ENCODE measurements at places on chromosomes 3 and 15.

GRCh38 chr3:149038322-149038721 is 47.0 kb downstream of the GYG1 start:
- no peak for DNase-seq

- no peak for DNase-seq
Observed at GRCh38 chr3:49119439-49119838, 1.2 kb downstream of the USP19 start.

DNA sequence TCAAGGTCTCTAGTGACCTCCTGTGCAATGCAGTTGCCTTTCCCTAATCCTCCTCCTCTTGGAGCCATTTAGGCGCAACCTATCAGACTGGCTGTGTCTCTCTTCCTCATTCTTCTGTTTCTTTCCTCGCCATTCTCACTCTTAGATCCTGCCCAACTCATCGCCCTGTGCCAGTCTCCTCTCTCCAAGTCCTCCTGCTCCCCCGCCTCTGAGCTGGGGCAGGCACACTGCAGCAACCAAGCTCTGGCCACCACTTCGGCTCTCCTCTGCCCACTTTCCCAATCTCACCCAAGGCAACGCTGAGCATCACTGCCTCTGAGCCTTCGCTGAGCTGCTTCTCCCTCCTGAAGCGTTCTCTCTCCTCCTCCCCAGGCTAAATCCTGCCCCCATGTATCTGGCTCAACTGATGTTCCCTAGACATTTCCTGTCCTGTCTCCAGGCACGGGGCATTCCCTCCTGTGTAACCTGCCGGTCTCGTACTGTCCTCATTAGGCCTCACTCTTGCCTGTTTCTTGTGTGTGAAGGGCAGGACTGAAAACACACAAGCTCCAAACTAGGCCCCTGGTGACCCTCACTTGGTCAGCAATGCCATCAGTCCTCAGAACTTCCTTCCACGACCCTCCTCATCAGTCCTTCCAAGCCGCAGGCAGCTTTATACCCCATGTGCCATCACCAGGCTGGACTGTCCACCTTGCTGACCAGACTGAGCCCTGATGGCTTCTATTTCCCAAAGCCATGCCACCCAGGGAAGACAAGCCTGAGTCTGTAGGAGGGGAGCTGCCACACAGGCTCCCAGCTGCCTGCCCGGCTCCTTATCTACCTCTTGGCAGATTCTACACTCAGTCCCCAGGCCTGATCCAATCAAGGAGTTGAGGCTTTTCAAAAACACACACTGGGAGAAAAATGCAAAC is 85.6 kb downstream of the SEC22A start:
- no peak for DNase-seq

- no peak for DNase-seq
Observed at GRCh38 chr3:42546691-42547213, 35.0 kb downstream of the SEC22C start.

- no peak for DNase-seq
Observed at GRCh38 chr3:157534725-157535161, 31.5 kb upstream of the VEPH1 start.

- DNase-seq = no peak
Observed at GRCh38 chr15:48066456-48066855, 54.3 kb upstream of the SLC24A5 start.

GRCh38 chr15:91031796-91032195 is 9.4 kb upstream of the VPS33B start:
- no peak for DNase-seq

DNA sequence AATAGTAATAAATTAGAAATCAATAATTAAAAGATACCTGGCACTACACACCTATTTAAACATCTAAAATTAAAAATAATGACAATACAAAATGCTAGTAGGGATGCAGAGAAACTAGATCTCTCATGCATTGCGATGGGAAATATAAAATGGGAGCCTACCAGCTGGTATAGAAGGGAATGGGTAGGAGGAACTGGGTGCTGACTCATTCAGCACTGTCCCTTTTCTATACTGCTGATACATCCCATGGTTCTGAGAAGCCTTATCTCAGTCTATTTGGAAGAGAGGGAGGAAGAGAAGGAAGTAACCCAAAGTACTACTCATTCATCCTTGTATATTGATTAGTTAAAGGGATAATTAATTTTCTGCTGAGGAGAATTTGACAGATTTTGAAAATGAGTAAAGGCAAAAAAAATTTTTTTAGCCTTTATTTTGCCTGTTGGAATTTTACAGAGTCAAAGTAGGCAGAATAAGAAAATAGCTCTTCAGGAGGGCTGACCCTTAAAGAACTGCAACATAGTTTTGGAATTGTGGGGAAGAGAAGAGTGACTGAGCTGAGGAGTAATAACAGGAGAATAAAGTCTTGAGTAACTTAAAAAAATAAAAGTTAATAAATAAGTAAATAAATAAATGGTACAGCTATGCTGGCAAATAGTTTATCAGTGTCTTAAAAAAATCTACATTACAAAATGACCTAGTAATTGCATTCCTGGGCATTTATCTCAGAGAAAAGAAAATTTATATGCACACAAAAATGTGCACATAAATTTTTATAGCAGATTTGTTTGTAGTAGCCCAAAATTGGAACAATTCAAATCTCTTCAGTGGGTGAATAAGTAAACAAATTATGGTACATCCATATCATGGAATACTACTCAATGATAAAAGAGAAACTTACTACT is 15.3 kb upstream of the BHLHE40 start:
- no peak for DNase-seq

DNA sequence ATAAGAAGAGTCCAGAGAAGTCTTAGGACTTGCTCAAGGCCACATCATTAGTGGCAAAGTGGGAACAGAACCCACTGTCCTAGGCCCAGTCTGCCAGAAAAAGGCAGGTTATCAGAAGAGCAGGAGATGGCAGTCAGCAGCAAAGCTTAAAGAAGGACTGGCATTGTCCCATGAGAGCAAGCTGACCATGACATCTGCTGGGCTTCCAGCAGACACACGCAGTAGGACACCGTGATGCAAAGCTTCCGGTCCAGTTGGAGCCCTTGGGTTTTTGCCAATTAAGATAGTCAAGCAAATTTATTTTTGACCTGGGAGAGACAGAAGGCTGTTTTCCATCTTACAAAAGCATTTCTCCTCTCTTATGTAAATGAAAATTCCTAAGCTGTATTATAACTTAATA is 42.1 kb downstream of the ZBTB38 start:
- DNase-seq = no peak

- DNase-seq = no peak
Observed at GRCh38 chr15:26081758-26082220, 218.7 kb upstream of the ATP10A start.

DNA sequence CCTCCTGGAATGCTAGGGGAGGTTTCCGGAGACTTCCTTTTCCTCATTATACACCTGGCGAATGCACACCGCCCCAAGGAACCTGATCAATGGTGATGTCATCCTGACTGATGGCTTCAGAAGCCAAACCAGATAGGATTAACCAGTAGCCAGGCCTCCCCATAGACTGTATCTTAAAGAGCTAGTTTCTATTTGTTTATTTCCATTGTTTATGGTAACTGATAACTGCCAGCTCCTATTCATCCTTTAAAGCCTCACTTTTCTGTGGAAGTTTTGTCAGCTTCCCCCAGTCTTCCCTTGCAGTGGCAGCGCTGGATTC is at the start of gene MKRN2OS:
Gene MKRN2OS (minus strand): TSS at position 27 of the 319 bp plus-strand sequence. CDS start 35 bp downstream, outside the sequence.
- DNase-seq = no peak

GRCh38 chr3:34185301-34185700 is 386.9 kb downstream of the PDCD6IP start:
- no peak for DNase-seq

GRCh38 chr3:120741320-120741719 is 996 bp downstream of the RABL3 start:
- no peak for DNase-seq

GRCh38 chr3:27573138-27573537 is 89.0 kb upstream of the SLC4A7 start:
- no peak for DNase-seq

- DNase-seq = no peak
Observed at GRCh38 chr3:87191641-87192040, 35.5 kb upstream of the CHMP2B start.

GRCh38 chr15:78035321-78035751 is 42.2 kb downstream of the TBC1D2B start:
- DNase-seq = no peak

DNA sequence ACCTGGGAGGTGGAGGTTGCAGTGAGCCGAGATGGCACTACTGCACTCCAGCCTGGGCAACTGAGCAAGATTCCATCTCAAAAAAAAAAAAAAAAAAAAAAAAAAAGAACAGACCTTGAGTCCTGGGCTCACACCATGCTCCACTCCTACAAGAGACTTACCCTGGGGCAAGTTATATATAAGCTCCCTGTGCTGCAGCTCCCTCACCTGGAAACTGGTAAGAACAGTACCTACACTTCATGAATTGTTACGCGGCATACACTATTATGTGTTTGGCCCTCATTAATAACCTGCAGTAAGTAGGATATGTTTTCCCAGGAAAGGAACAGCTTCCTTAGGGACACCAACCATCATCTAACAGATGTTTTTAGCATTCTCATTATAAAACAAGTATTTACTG is 119.6 kb downstream of the FMN1 start:
- DNase-seq = no peak

- DNase-seq = no peak
Observed at GRCh38 chr3:40989141-40990061, 209.9 kb upstream of the CTNNB1 start.

DNA sequence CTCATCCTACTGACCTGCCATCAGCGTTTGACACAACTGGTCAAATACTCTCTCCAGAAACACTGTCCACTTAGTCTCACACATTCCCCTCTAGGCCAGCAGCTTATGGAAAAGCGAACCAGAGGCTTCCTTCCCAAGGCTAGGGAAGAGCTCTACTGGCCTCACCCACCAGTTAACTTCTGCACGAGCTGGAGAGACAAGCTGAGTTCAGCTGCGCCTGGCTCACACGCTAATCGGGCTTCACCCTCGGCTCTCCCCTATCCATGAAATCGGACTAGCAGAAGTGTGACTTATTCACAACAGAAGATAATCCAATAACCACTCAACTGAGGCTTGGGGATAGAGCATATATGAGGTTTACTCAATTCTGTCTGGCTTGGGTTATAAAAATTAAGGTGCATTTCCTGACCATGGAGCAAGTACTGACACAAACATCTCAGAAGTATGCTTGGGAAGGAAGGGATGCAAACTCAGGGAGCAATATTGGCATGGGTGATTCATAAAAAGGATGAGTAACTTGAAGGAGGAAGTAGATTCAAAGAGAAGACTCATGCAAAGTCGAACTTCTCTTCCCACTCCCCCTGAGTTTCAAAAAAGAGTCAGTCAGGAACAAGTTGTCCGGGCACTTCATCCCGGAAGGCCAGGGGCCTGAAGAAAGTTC is 73.1 kb downstream of the XXYLT1 start:
- no peak for DNase-seq

- no peak for DNase-seq
Observed at GRCh38 chr3:114619771-114620170, 325.9 kb downstream of the TIGIT start.

- DNase-seq = no peak
Observed at GRCh38 chr3:196621611-196622010, 17.9 kb upstream of the NRROS start.

- no peak for DNase-seq
Observed at GRCh38 chr15:42939841-42940240, 19.3 kb upstream of the TTBK2 start.

GRCh38 chr15:72156928-72157327 is 38.7 kb downstream of the SENP8 start:
- no peak for DNase-seq

GRCh38 chr15:27086149-27086548 is 115.2 kb downstream of the GABRG3 start:
- DNase-seq = no peak

DNA sequence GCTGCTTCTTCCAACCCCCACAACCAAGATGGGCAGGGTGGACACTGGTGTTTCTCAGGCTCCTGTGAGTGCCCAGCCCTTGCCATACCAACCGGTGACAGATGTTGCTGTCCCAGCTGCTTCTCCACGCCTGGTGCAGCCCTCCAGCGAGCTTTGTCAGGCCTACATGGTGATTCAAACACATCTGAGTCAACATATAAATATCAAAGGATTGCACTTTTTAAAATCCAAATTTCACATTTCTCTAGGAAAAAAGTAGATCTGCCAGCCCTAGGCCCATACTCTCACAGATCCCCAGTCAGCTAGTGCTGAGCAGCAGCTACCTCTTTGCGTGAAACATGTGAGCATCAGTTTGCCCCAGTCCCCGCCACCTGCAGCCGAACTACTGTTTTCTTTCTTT is 52.7 kb downstream of the RPN1 start:
- DNase-seq = no peak

DNA sequence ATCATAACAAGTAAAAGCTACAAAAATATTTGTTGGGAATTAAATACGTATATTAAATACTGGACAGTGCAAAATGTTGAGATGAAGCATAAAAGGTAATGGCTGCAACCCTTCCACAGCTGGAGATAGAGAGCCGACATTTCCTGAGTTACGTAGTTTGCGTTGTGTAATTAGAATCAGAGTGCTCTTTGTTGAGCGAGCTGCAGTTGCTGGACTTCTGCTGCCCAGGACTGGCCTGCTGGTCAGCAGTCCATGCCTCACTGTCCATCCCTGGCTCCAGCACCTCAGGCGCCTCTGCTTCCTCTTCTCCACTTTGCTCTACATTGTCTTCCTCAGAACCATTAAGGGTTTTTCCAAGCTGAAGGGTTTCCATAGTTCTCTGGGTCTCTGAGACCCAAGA is 28.4 kb upstream of the SHC4 start:
- no peak for DNase-seq

DNA sequence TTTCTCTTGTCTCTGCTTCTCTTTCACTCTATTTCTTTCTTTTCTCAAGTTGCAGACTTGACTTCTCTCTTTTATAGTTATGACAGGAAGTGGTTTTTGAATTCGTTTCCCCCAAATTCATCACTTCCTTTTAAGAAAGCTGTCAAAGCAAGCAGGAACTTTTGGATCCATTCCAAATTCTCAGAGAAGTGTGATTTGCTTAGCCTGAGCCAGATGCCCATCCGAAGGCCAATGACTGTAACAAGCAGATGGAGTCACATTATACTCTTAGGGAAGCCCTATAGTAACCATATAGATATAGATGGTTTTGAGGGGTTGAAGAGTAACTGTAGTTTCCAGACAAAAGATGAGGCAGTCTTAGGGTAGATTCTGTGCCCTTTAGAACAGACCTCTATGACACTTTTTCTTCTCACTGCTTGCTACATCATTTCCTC is 592.0 kb upstream of the KCNMB2 start:
- no peak for DNase-seq

DNA sequence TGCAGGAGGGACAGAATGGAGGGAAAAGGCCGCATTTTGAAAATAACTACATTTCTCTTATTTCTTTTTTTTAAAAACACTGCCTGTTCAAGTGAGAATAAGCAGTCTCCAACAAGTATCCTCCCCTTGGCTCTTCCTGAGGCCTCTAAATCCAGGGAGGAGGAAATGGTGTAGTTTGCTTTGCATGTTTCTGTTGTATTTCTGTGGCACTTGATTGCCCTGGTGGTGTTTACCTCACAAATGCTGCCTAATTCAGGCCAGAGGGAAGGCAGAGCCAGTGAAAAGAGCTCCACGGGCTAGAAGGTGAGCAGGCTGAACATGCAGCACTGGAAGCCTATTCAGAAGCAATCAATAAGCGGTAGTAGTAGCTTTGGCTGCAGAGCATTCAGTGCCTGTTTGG is 149.3 kb upstream of the ATP11B start:
- no peak for DNase-seq

GRCh38 chr15:89130201-89130600 is 41.9 kb downstream of the ABHD2 start:
- peak; percentile 49 for DNase-seq

GRCh38 chr3:72437661-72438406 is 410.4 kb downstream of the SHQ1 start:
- DNase-seq = no peak

GRCh38 chr3:106392915-106393314 is 524.1 kb upstream of the CBLB start:
- no peak for DNase-seq

Data from CD4-positive, alpha-beta T cell treated with Interleukin-15 for 1 hour (primary cell).